ENCODE measurements at places on chromosomes 16 and 17.

DNA sequence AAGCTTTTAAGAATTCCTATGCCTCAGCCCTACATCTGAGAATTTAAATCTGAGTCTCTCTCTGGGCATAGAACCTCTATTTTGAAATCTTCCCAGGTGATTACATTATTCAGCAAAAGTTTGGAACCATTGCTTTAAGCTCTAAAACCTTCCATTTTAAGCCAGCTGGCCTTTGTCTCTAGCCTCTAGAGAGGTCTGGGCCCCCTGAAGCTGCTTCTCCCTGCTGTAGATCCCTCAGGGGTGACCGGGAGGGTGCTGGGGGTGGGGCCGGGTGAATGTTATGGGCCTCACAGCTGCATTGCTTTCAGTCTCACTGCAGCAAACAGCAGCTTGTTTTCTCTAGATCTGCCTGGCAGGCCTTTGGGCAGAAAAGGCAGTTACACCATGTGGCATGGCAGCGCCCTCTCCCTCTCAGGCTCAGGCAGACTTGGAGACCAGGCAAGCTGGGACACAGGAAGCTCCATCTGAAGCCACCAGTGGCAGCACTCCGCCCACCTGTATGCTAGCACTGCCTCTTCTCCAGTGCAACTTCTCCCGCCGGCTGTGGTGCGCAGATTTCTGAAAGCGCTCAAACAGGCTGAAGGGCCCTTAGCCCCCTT, 66.3 kb downstream of the MPRIP start:
- no peak for DNase-seq

GRCh38 chr16:3304370-3304769, 860 bp downstream of the TIGD7 start:
- no peak for DNase-seq

- no peak for DNase-seq
These were observed 172.5 kb downstream of the ZFHX3 start for GRCh38 chr16:72875291-72876031.

GRCh38 chr17:55784666-55785065, 33.8 kb downstream of the PCTP start:
- no peak for DNase-seq

DNA sequence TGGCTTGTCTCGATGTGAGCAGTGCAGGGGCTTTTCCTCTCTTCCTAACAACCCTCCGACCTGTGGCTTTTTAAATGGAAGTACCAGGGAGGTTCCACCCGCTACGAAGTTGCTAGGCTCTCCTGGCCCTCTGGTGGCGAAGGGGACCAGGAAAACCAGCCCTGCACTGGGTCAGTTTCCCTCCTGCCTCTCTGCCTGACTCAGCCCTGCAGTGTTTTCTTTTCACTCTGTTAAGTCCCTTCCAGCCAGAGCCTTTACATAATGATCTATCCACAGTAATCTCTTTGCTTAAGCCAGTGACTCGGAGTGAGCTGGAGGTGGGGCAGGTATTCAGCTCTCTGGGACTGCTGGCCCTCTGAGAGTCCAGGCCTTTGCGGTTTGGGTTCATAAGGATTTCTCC, 331.3 kb upstream of the EEF2KMT start:
- DNase-seq, result no peak

DNA sequence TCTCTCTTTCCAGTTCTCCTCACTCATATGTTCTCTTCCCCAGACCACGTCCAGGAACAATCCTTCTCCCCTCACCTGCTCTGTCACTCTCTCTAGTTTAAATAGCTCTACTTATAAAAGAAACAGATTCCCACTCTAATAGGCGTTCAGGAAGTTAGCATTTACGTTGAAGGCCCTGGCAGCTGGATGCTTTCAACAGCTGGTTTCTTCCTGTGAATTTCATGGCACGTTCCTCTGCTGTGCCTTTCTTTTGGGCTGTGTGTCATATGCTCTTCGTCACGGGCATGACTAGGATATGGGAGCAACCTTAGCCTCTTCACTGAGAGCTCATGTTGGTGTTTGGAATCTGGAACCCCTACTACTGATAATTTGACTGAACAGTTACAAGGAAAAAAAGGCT, 73.2 kb downstream of the ZNF18 start:
- DNase-seq, result no peak

GRCh38 chr17:39838057-39838456, 26.1 kb downstream of the IKZF3 start:
- DNase-seq, result no peak

- no peak for DNase-seq
These were observed 3.3 kb downstream of the DDX5 start for GRCh38 chr17:64502809-64503208.

GRCh38 chr17:80316927-80317705, 56.5 kb downstream of the RNF213 start:
- peak; percentile 65 for DNase-seq

DNA sequence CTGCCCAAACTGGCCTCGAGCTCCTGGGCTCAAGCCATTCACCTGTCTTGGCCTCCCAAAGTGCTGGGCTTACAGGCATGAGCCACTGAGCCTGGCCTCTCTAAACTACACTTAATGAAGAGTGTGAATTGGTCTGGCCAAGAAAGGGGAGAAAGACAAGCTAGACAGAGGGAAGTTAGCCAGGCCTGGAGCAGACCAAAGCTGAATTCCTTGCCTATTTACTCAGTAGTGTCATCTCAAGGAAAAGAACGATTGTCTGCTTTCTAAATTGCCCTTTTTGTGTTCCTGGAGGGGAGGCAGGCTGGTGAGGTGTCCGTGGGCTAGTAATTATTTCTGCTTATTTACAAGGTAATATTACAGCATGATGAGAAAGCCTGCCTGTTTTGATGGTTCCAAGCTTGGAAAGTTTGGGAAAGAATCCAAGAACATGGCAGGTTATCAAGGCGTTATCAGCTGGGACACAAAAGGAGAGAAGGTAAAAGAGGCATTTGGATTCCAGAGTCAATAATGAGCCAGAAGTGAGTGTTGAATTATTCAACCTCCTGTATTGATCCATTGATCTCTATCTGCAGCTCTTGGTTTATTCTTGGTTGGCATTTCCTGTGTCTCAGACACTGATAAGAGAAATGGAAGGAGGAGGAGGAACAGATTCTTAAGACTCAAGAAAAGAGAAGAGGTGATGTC, 6.3 kb upstream of the CBFB start:
- DNase-seq, result no peak

DNA sequence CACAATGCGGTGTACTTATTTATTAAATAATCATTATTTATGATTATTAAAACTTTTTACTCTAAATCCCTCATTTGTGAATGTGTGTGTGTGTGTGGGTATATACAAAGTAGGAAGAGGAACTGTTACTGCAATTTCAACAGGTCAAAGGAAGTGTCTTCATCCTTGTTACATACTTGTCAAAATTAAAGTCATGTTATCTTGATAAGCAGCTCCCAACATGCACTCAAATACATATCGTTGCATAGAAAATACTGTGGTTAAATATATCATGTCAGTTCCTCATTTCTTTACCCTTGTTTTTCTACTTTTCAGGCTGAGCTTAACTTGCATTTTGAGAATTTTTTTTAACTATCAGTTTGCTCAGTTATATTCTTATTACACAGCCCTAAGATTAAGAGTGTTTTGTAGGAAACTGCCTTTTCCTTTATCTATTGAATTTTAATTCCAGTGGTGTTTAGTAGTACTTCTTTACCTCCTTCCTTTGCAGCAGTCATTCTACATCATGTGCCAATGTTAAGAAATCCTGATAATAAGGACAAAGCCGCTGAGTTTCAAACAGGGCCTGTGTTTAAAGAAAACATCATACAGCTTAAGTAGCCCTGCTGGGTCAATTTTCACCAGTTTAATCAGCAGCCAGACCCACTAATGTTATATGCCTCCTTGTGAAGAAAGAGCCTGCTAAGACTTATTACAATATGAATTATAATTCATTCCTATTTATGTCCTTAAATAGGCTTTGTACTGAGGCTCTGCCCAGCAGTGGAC, 7.2 kb downstream of the EFCAB5 start:
- no peak for DNase-seq

DNA sequence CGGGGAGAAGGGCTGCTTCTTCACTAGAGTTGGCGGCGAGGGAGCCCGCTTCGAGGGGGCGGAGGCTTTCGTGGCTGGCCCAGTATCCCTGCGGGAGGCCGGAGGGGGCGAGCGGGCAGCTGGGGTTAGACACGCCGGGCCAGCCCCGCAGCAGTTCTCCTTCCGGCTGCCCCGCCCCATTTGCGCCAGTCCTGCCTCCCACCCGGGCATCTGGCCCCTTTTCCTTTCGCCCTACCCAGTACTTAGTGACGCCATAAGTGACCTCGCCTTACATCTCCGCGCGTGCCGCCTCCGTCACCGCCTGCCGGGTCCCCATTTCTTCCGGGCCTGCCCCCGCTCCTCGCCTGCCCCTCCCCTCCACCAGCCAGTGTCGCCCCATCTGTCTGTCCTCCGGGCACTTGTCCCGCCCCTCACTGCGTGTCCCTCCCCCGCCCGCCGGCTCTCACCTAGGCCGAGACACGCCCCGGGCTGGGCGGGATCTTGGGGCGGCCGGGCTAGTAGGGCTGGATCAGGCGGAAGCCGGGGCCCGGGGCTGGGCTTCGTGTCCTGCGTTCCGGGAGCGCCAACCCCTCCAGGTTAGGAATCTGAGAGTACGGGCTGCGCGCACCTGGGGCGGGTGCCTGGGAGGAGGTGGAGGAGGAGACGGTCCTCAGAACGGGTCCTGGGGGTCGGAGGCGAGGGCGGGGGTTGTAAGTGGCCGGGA, 14.3 kb downstream of the SPATA32 start:
- DNase-seq, result peak; percentile 82

- DNase-seq, result no peak
These were observed 24.4 kb downstream of the CNTNAP1 start for GRCh38 chr17:42706732-42707131.

DNA sequence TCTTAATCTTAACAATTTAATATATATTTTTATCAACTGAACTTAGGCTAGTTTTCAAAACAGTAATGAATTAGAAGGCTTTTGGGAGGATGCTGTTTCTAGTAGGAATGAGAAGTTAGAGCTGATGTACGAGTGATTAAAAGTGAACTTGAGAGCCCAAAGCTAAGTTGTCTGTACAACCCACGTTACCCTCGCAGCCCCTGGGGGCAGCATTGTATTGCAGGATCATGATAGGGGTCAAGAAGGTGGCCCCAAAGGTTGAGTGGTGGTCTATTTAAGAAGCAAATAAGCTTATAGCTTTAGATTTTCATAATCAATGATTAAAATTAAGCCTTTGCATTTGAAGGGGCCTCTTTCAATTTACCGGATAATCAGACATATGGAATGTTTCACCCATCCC, 33.7 kb upstream of the ALDH3A2 start:
- no peak for DNase-seq

GRCh38 chr17:58911741-58912343, 156.2 kb downstream of the PPM1E start:
- DNase-seq, result no peak

DNA sequence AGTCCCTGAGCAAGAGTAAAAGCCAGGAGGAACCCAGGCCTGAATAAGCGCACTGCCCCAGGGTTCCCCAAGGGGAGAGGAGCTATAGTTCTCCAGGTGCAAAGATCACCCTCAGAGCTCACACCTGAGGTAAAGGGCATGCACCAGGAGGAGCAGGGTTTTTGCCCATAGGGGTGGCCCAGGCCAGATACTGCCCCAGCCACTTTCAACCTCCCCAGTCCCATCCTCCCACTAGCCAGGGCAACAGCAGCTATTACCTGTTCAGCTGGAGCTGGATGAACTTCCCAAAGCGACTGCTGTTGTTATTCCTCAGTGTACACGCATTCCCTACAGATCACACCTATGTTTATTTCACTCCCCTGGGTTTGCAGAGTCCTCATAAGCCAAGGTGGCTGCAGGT, 19.8 kb downstream of the MYO19 start:
- DNase-seq, result no peak

GRCh38 chr16:1070084-1070863, 2.3 kb upstream of the SSTR5 start:
- DNase-seq, result no peak

- no peak for DNase-seq
These were observed 39.8 kb downstream of the MAP1LC3B start for GRCh38 chr16:87431926-87432325.

GRCh38 chr17:46865100-46865499, 13.7 kb downstream of the WNT9B start:
- no peak for DNase-seq

DNA sequence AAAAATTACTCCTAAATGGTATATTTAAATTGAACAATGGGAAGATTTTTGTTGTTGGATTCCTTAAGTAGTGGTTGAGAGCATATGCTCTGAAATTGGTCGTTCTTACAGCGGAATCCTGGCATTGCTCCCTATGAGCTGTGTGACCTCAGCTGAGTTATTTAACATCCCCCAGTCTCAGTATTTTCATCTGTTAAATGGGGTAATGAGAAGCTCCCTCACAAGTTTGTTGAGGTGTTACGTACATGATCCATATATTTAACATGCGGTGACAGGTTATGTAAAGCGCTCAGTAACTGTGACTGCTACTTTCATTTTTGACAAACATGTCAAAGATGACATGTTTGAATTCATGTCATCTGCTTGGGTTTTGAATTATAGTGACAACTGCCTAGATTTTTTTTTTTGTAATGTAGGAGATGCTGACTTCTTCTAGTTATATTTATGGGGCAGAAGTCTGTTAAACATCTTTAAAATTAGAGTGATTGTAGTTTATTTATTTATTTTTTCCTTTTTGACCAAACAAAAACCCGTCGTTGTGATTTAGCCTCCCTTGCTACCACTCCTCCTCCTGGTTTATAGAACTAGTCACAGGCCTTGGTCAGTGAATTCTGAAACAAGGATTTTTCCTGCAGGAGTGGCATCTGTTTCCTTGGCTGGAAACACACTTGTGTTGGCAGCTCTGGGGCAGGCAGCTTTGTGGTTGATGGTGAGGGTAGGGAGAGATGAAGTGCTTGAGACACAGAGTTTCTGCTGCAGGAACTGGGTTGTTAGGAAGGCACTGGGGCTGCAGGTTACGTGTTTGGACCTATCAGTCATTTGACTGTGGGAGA, 268.8 kb downstream of the SNX29 start:
- no peak for DNase-seq

- no peak for DNase-seq
These were observed 65.8 kb downstream of the FTO start for GRCh38 chr16:53769787-53770186.

- DNase-seq, result no peak
These were observed 124.6 kb downstream of the TOX3 start for GRCh38 chr16:52422307-52422706.

DNA sequence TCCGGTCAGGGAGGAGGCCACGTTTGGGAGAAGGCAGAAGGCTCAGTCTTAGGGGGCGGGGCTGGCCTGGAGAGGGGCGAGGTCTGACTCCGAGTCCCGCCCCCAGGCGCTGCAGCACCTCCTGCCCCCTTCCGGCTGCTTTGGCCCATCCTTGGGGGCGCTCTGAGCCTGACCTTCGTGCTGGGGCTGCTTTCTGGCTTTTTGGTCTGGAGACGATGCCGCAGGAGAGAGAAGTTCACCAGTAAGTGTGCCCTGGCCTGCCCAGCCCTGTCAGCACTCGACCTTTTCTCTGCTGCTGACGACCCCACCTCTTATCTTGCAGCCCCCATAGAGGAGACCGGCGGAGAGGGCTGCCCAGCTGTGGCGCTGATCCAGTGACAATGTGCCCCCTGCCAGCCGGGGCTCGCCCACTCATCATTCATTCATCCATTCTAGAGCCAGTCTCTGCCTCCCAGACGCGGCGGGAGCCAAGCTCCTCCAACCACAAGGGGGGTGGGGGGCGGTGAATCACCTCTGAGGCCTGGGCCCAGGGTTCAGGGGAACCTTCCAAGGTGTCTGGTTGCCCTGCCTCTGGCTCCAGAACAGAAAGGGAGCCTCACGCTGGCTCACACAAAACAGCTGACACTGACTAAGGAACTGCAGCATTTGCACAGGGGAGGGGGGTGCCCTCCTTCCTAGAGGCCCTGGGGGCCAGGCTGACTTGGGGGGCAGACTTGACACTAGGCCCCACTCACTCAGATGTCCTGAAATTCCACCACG, 1.5 kb downstream of the TNFRSF12A start:
- peak; percentile 88 for DNase-seq
